Activated T-helper 9 cell treated with anti-CD3 and anti-CD28 coated beads, Interleukin-2, amount 50 U/mL, for 16 hours (primary cell): ENCODE measurements at places on chromosomes 11 and 22.

DNA sequence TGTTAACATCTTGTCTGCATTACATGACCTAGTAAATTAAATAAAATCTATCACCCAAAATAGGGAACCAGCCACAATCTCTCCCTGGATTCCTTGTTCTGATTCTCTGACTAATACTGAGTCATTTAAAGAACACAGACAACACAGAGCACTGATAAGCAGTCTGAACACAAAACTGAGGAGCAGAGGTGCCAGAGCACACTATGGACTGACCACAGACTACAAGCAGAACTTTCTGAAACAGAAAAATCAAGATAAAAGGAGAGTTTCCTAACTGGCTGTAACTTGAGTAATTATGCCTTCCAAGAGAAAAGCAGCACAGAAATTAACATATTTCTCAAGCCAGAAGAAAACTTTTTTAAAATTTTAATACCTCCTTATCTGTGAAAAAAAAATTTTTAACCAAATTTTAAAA, 128.8 kb downstream of the SGSM3 start:
- DNase-seq: no peak

DNA sequence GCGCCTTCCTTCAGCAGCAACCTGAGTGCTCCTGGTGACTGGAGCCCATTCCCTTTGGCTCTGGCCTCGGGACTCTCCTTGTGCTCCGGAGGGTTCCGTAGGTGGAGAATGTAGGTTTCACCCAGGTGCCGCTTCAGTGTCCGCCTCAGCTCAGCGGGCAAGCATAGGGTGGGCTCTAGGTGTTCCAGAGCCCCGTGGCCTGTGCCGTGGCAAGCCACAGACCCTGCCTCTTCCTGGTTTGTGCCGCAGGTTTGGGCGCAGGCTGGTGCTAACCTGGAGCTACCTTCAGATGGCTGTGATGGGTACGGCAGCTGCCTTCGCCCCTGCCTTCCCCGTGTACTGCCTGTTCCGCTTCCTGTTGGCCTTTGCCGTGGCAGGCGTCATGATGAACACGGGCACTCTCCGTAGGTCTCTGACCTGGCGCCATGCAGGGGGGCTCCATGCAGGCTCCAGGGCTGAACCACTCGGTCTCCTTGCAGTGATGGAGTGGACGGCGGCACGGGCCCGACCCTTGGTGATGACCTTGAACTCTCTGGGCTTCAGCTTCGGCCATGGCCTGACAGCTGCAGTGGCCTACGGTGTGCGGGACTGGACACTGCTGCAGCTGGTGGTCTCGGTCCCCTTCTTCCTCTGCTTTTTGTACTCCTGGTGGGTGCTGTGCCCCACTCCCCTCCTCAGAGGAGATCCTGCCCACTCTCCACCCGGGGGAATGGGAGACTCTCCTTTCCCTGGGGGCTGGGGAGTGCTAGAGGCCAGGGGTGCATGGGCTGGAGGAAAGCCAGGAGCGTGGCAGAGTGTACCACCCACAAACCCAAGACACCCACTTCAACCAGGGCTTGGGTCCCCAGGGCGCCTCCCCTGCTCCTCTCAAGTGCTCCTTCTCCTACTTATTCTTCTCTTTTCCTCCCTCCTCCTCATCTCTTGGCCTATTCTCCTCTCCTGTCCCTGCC, 2.4 kb downstream of the SLC22A12 start:
- no peak for DNase-seq

GRCh38 chr11:9090488-9091043, 833 bp downstream of the SCUBE2 start:
- no peak for DNase-seq

DNA sequence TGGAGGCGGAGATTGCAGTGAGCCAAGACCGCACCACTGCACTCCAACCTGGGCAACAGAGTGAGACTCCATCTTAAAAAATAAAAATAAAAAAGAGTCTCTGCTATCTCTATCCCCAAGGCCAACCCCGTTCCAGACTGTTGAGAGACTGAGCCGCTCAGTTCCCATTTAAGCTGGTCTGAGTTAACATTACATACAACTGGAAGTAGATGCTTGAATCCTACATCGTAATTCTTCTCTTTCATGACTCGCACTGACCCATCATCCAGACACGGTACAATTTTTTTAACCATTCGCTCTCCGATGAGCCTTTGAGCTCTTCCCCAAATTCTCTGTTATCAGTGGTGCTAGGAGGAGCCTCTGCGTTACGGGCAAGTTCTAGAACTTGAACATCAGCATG, 4.9 kb upstream of the CYTH4 start:
- no peak for DNase-seq

DNA sequence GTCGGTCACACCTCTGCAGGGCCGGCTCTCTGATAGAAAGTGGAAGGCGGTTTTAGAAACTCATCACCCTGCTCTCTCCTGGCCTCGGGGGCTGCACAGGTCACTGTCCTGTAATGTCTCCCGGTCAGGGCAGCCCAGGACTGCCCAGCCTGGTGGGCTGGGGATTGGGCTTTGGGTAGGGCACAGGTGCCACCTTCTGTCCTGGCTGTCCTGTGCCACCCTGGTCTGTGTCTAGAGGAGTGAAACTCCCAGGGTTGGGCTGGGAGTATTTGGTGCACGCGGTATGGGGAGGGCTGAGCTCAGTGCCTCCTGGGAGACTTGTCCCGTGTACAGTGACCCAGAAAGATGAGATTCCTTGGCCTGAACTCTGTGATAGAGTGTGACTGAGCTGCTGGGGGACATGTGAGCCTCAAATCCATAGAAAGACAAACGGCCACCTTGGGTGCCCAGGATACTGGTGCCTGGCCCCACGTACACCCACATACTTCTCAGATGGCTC, 17.8 kb downstream of the SART1 start:
- DNase-seq: no peak

DNA sequence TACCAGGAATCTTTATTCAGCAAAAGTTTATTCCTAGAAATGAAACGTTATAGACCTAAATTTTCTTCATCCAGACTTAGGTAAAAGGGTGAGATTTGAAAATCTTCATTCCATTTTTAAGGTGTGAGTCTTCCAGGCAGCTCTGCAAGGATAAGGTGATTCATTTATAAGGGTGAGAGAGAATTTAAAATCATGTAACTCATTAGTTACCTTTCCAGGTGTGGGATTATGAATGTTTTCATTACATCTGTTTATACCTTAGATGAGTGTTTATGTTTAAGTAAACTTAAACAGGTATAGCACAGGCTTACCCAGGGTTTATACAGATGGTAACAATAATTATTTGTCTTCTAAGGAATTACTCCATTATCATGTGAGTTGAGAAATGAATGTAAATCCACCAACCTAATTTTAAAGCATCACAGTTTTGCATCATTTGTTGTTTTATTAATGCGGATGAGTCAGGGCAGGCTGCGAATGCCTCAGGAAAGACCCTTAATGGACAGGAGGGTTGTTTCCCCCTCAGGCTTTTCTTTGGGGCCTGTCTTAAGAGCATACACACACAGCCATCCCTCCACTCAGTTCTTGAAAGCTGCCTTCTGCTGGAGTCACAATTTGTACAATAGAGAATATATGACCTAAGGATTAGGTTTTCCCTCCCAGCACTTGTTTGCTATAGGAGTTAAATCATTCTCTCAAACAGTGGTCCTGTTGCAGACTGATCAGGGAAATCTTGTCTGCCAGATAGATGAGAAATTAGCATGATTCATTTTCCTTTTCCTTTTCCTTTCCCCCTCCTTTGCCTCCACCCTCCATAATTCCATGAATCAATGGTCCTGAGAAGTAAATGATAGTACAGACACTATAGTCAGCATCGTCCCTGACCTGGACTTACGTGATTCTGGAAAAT, 3.0 kb downstream of the PRSS23 start:
- DNase-seq: no peak

- no peak for DNase-seq
Measured at GRCh38 chr22:46574993-46575910, 37.8 kb upstream of the CELSR1 start.
